ENCODE measurements at places on chromosomes 2 and 18. TPM values are rescaled to one million over a fixed set of nuclear protein-coding genes. Genes with fewer than 3 reads are reported as not detected.
A peak's percentile ranks its signal among the peaks of the same experiment; 100 is the strongest.

DNA sequence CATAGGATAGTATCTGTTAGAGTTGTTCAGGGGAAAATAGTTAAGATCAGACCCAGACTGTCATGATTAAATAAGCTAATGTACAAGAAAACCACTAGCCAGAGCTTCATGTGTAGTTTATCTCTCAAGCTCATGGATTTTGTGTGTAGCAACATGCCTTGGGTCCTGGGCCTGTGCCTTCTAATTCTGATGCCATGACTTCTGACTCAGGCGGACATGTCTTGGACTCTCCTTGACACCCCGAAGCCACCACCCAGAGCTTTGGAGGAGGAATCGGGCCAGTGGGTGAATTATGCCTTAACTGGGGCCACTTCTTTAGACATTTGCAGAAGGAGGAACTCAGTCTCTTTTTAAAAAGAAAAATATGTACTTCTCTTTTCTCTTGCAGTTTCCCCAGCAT is 68.7 kb downstream of the NPAS2 start:
- H3K27ac ChIP-seq = no peak overlapping the region
- H3K27me3 ChIP-seq = no peaks in the 10 kb centered on the region
- DNase-seq = no peak
- H3K36me3 ChIP-seq = no peaks in the 10 kb centered on the region
- H3K4me3 ChIP-seq = no peak overlapping the region

DNA sequence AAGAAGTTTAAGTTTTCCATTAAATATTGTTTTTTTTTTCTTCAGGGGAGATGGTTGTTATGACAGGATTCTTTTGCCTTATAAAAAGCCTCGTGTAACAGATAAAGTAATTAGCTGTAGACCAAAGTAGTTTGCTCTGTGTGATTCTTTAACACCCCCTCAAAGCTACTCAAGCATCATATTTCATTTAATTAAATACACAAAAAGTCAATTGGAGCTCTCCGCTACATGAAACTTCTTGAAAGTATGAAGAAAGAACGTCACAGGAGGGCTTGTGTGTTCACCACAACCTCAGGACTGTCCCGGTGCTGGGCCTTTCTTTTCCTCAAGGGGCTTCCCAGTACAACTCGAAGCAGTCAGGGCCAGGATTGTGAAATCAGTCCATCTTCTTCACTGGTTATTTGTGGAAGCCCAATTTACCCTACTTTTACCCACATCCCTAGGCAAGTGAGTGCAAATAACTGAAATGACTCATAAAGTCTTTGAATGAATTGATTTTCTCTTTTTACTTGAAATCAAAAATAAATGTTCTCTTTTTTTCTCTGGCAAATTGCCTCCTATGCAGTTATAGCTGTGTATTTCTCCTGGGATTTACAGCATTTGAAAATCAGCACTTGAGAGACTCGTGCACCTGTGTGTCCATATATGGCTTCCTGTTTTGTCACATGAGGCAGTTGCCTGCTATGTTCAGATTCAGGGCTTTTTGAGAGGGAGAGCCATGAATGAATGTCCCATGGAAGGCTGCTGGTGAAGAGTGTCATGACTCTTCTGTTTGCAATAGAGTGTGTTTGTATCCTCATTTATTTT is 48.6 kb downstream of the LINC00305 start:
- no peaks in the 10 kb centered on the region for H3K36me3 ChIP-seq
- no peaks in the 10 kb centered on the region for H3K27me3 ChIP-seq
- H3K4me3 ChIP-seq = no peak overlapping the region
- no peak overlapping the region for H3K27ac ChIP-seq
- H3K4me1 ChIP-seq = no peaks in the 10 kb centered on the region
- DNase-seq = no peak

GRCh38 chr2:181673173-181673572 is 7.1 kb downstream of the NEUROD1 start:
- peaks cover 6% of the 10 kb centered on the region for H3K27me3 ChIP-seq
- H3K27ac ChIP-seq = no peak overlapping the region

The PPIL3 gene
- 42.4 TPM for total RNA-seq

DNA sequence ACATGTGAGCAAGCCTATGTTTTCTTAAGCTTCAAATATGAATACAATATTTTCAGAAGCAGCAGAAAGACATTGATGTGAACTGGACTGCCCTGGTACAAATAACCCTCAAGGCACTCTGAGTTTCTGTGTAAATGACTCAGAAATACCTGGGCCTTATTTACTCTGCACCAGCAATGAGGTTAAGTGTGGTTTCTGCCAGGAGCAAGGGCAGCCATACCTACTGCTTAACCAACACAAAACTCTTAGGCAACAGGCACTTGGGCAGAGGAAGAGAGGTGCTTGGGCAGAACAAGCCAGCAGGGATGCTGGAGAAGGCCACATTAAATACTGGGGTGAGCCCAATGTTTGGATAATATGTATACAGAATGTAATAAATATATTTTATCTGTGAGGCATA is 29.4 kb upstream of the ARL5A start:
- H3K4me1 ChIP-seq = no peaks in the 10 kb centered on the region
- no peaks in the 10 kb centered on the region for H3K27me3 ChIP-seq
- DNase-seq = no peak
- H3K36me3 ChIP-seq = no peaks in the 10 kb centered on the region
- no peak overlapping the region for H3K27ac ChIP-seq
- H3K4me3 ChIP-seq = no peak overlapping the region

- DNase-seq = no peak
- H3K4me3 ChIP-seq = no peak overlapping the region
- H3K27me3 ChIP-seq = no peaks in the 10 kb centered on the region
- no peak overlapping the region for H3K27ac ChIP-seq
- no peaks in the 10 kb centered on the region for H3K4me1 ChIP-seq
Observed at GRCh38 chr18:24054130-24054529, 39.6 kb downstream of the TTC39C start.

DNA sequence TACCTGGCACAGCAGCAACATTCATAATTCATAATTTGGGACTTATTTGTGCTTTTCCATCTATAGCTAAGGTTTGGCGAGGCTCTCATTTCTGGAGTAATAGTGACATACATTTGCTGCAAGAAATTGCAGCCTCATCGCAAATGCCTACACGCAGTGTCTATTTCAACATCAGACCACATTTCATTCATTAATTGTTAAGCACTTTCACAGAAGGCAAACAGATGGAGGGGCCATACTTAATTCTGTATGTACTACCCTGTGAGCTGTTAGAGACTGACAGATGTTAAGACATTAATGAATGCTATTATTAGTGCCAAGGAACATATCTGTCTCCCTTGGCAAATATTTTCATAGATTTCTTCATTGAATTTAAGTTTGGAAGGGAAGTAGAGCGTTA is 125.7 kb downstream of the UXS1 start:
- DNase-seq = peak; percentile 73
- H3K27ac ChIP-seq = no peak overlapping the region
- peaks cover 7% of the 10 kb centered on the region for H3K27me3 ChIP-seq
- no peak overlapping the region for H3K4me3 ChIP-seq

GRCh38 chr2:43714164-43714563 is 37.9 kb upstream of the C1GALT1C1L start:
- H3K4me1 ChIP-seq = no peaks in the 10 kb centered on the region
- no peak for DNase-seq
- H3K4me3 ChIP-seq = no peak overlapping the region
- no peaks in the 10 kb centered on the region for H3K36me3 ChIP-seq

GRCh38 chr2:127170021-127170420 is 50.1 kb downstream of the CYP27C1 start:
- H3K4me1 ChIP-seq = peaks cover 49% of the 10 kb centered on the region
- H3K4me3 ChIP-seq = no peak overlapping the region
- H3K36me3 ChIP-seq = no peaks in the 10 kb centered on the region
- DNase-seq = no peak
- H3K27ac ChIP-seq = no peak overlapping the region

- no peaks in the 10 kb centered on the region for H3K36me3 ChIP-seq
- H3K27ac ChIP-seq = no peak overlapping the region
- DNase-seq = no peak
- no peaks in the 10 kb centered on the region for H3K27me3 ChIP-seq
- H3K4me3 ChIP-seq = no peak overlapping the region
- no peaks in the 10 kb centered on the region for H3K4me1 ChIP-seq
Observed at GRCh38 chr2:32760628-32761027, 132.8 kb downstream of the TTC27 start.

The SLC4A5 gene
- 2.2 TPM for total RNA-seq

The TUBA3D gene
- not detected for total RNA-seq
